ENCODE measurements at places on chromosomes 6 and 20. TPM values are rescaled to one million over a fixed set of nuclear protein-coding genes. Genes with fewer than 3 reads are reported as not detected.

ECT2L gene
- polyA plus RNA-seq = not detected

CDSN gene
- polyA plus RNA-seq = not detected

FNDC1 gene
- not detected for polyA plus RNA-seq

DNA sequence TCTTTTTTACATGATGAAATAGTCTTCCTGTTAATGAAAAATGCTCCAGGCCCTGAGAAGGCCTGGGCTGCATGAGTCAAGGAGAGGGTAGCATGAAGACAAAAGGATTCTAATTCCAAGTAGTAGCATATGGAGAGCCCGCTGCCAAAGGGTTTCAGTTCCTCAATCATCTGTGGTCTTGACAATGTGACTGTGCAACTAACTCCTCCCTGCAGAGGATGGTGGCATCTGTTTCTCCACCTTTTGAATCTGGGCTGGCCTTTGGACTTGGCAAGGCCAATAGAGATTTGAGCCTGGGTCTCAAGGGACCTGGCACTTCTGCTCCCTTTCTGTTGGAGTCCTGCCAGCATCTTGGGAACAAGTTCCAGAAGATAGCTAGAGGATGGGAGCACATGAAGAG is 35.1 kb upstream of the ANKEF1 start:
- no peaks in the 10 kb centered on the region for H3K4me1 ChIP-seq
- DNase-seq = peak; percentile 14
- no peak overlapping the region for H3K27ac ChIP-seq
- H3K27me3 ChIP-seq = no peaks in the 10 kb centered on the region

DNA sequence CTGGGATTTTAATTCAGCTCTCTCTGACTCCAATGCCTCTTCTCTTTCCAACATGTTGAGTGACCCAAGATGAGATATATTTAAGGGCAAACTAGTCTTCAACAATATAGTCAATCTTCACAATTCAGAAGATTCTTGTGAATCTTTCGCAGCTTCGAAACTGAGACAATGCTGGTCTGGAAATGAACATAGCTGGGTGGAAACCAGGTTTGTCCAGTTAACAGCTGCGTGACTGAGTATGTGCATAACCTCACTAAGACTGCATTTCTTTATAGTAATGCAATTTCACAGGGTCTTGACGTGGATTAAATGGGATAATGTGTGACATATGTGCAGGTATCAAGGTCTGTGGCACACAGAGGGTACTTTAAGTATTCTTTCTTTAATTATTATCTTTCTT is 18.9 kb downstream of the PTPRT start:
- H3K4me3 ChIP-seq = no peak overlapping the region
- no peak for DNase-seq
- H3K4me1 ChIP-seq = no peaks in the 10 kb centered on the region
- H3K27me3 ChIP-seq = no peaks in the 10 kb centered on the region
- H3K27ac ChIP-seq = no peak overlapping the region

- no peak for DNase-seq
- no peaks in the 10 kb centered on the region for H3K36me3 ChIP-seq
- no peaks in the 10 kb centered on the region for H3K4me1 ChIP-seq
- no peak overlapping the region for H3K27ac ChIP-seq
Measured at GRCh38 chr6:93293872-93294271, 125.5 kb downstream of the EPHA7 start.

DNA sequence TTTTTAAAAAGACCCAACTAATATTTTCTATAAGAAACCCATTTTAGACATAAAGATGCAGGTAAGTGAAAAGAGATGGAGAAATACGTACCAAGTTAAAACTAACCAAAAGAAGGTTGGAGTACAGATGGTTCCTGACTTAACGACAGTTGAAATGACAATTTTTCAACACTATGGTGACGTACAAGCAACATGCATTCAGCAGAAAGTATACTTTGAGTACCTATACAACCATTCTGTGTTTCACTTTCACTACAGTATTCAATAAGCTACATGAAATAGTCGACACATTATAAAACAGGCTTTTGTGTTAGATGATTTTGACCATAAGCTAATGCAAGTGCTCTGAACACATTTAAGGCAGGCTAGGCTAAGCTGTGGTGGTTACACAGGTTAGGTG is 228.9 kb downstream of the RNGTT start:
- H3K4me3 ChIP-seq = no peak overlapping the region
- no peak for DNase-seq
- H3K27ac ChIP-seq = no peak overlapping the region

DNA sequence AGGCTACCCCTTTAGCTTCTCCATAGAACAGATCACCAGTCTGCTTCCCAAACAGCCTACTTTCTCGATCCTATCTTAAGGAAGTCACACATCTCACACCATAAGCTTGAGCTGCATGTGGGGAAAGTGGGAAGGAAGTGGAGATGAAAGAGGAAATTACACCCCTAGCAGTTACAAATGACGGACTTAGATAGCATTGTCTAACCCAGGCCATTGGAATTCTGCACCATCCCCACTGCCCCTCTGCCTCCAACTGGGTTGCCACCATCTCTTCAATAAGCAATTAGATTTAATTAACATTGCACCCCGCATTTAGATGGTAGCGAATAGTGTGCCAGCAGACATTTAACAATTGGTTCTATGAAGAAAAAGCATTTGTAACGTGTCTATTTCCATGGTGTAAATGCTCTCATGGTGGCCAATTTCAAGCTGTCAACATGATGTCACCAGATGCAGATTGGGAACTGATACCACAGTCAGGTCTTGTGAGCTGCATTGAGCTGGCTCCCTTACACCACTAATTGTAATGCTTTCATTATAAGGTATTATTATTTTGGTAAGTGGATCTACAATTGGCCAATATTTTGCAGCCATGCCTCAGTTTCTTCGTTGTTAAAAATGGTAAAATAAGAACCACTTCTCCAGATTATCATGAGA is 124.7 kb downstream of the CD24 start:
- peaks cover 7% of the 10 kb centered on the region for H3K36me3 ChIP-seq
- H3K27me3 ChIP-seq = no peaks in the 10 kb centered on the region
- peaks cover 49% of the 10 kb centered on the region for H3K4me1 ChIP-seq
- DNase-seq = no peak
- H3K4me3 ChIP-seq = peak overlapping the region; percentile 54
- peak overlapping the region; percentile 82 for H3K27ac ChIP-seq

DNA sequence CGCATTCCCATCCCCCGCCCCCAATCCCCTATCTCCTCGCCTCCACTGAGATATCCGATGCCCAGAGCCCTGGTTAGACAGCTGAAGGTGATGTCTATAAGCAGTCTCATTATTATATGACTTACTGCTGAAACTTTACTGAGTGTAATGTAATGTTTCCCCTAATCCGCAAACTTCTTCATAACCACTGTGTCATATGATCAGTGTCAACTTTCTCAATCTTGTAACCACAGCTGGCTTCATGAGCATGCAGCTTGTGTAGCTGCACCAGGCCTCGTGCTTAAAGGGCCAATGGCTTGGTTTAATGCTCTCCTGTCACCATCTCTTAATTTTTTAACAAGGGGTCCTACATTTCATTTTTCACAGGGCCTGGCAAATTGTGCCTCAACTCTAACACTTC is 8.1 kb downstream of the ASIP start:
- DNase-seq = no peak
- H3K27ac ChIP-seq = no peak overlapping the region
- H3K27me3 ChIP-seq = no peaks in the 10 kb centered on the region
- no peaks in the 10 kb centered on the region for H3K36me3 ChIP-seq
- peaks cover 3% of the 10 kb centered on the region for H3K4me1 ChIP-seq
- H3K4me3 ChIP-seq = no peak overlapping the region

DNA sequence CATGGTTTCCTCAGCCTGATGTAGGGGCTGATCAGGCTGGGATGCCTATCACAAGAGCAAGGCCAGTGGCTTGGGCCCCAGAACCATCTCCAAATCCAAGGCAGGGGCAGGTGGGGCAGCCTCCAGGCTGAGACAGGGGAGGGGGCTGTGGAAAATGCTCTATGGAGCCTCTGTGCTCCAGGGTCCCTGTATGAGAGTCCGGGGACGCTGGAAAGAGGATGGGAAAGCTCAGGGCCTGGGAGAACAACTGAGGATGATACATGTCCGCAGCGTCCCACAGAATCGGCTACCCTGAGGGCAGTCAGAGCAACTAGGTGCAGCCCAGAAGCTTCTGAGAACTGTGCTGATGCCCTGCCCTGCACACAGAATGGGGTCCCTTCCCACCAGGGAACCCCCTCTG is 43.4 kb downstream of the CPXM1 start:
- peaks cover 82% of the 10 kb centered on the region for H3K27me3 ChIP-seq
- H3K36me3 ChIP-seq = no peaks in the 10 kb centered on the region
- H3K27ac ChIP-seq = no peak overlapping the region
- no peak overlapping the region for H3K4me3 ChIP-seq
- peaks cover 12% of the 10 kb centered on the region for H3K4me1 ChIP-seq

DNA sequence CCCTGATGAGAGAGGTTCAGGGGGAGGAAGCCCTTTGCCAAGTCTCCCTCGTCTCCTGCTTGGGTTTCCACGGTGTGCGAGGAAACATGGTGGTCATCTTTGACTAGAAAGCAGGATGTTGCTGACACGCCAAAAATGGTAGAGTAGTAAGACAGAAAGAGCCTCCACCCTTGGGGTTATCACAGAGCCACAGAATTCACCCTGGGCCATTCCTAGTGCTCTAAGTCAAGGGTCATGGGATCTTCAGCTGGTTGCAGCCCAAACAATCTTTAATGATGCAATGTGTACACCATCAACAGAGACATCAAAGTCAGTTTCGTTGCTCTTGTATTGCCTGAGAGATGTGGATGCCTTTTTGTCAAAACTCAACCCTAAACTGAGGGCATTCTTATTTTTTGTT is 201.9 kb downstream of the LY86 start:
- H3K4me1 ChIP-seq = peaks cover 6% of the 10 kb centered on the region
- H3K27ac ChIP-seq = no peak overlapping the region
- H3K27me3 ChIP-seq = peaks cover 6% of the 10 kb centered on the region
- no peak for DNase-seq
- H3K4me3 ChIP-seq = no peak overlapping the region

DNA sequence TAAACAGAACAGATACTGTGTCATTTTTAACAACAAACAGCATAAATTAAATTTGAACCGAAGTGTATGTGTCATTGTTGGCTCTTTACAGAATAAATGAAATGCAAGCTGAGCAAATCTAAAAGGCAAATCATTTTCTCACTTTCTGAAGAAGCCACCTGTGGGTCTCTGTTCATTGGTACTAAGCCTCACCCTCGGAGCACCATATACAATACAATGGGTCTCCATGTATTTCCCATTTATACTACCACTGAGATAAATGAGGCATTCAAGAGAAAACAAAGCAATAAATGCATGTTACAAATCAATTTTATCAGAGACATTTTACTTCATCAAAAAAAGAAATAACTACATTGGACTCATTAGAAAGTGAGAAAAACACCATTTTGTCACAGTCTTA is 38.9 kb upstream of the HIVEP1 start:
- DNase-seq = no peak
- H3K4me3 ChIP-seq = no peak overlapping the region
- H3K4me1 ChIP-seq = peaks cover 28% of the 10 kb centered on the region
- peaks cover 4% of the 10 kb centered on the region for H3K27me3 ChIP-seq
- H3K27ac ChIP-seq = no peak overlapping the region

GRCh38 chr6:139923964-139924475 is 549.6 kb upstream of the CITED2 start:
- H3K4me3 ChIP-seq = no peak overlapping the region
- no peak overlapping the region for H3K27ac ChIP-seq
- no peaks in the 10 kb centered on the region for H3K36me3 ChIP-seq
- no peak for DNase-seq
- H3K4me1 ChIP-seq = peaks cover 17% of the 10 kb centered on the region

DNA sequence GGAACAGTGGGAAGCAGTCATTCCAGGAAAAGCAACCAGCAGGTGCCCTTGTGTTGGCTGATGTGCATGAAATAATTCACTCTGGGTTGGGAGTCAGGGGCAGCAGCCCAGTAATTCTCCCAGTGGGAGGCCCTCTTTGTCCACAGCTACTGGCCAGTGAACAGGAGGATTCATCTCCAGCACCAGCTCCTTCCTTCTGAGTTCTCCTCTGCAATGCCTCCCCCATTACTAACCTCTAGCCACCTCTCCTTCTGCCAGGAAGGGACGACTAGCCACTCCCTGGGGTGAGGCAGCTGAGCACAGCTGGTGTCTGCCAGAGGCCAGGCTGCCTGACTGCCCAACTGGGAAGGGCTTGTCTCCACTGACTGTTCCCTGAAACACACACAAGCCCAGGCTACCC is 12.5 kb upstream of the R3HDML start:
- no peaks in the 10 kb centered on the region for H3K36me3 ChIP-seq
- DNase-seq = no peak
- peaks cover 10% of the 10 kb centered on the region for H3K27me3 ChIP-seq

DNA sequence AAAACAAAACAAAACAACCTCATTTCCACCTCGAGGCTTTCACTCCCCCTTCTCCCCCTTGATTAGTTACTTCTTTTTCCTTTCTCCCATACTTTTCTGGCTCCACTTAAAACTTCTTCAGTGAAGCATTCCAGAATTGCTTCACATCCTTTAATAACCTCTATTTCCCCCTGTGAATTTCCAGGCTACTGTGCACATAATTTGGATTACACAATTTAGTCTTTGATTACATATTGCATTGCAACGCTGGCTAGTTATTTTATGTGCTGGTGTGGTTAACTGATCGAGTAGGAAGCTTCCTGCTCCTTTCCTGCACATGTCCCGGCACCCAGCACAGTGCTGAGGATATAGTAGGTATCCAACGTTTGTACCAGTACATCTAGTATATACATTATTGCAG is 28.1 kb upstream of the EEF1E1 start:
- H3K36me3 ChIP-seq = no peaks in the 10 kb centered on the region
- H3K4me1 ChIP-seq = no peaks in the 10 kb centered on the region
- DNase-seq = no peak
- no peak overlapping the region for H3K27ac ChIP-seq

- peak overlapping the region; percentile 36 for H3K4me3 ChIP-seq
- H3K27ac ChIP-seq = peak overlapping the region; percentile 5
- peaks cover 31% of the 10 kb centered on the region for H3K4me1 ChIP-seq
- DNase-seq = no peak
- peaks cover 5% of the 10 kb centered on the region for H3K36me3 ChIP-seq
Measured at GRCh38 chr6:83086751-83087150, 19.3 kb downstream of the DOP1A start.

DNA sequence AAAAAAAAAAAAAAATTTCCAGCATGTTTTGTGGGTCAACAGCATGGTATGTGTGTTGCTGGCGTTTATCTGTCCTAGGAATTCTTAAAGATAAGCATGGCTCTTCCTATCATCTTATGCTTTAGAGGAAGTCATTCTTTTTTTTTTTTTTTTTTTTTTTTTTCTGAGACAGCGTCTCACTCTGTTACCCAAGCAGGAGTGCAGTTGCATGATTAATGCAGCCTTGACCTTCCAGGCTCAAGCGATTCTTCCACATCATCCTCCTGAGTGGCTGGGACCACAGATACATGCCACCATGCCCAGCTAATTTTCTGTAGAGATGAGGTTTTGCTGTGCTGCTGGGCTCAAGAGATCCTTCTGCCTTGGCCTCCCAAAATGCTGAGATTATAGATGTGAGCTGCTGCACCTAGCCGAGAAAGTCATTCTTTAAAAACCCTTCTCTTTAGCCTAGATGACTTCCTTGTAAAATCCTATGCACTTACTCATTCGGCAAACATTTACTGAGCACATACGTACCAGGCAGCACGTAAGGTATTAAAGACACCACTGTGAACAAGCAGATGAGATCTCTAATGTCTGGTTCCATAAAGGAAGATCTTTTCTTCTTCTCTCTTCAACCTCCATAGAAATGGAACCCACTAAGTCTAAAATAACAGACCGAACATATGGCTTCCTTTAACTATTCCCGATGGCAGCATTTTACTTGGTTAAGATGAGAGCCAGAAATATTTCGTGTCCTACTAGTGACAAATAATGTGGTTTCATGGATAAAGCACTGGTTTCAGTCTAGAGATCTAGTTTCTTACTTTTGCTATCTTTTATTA is 122.4 kb downstream of the RIN2 start:
- no peaks in the 10 kb centered on the region for H3K36me3 ChIP-seq
- H3K4me3 ChIP-seq = no peak overlapping the region
- no peaks in the 10 kb centered on the region for H3K27me3 ChIP-seq
- no peak for DNase-seq

Data from naive B cell (primary cell).